ENCODE measurements at places on chromosomes 7 and 10. TPM values are rescaled to one million over a fixed set of nuclear protein-coding genes. Genes with fewer than 3 reads are reported as not detected.

The TBXAS1 gene
- 10.0 TPM for total RNA-seq

The ABI1 gene
- total RNA-seq, result 26.7 TPM

The SPDYE8 gene
- not detected for total RNA-seq

The FXYD4 gene
- total RNA-seq, result not detected

The ENTPD1 gene
- 11.8 TPM for total RNA-seq

The PRPS1L1 gene
- total RNA-seq, result not detected

The JAKMIP3 gene
- 1.1 TPM for total RNA-seq

The RAMP3 gene
- 55.0 TPM for total RNA-seq

The HOXA11 gene
- not detected for total RNA-seq

The LRRD1 gene
- total RNA-seq, result 0.10 TPM

The ELFN1 gene
- total RNA-seq, result 6.0 TPM

Data from left cardiac atrium (tissue), 4 donors.